ENCODE measurements at places on chromosomes 3 and 15.
A peak's percentile ranks its signal among the peaks of the same experiment; 100 is the strongest.

GRCh38 chr15:52326756-52327155 is 31.2 kb upstream of the MYO5C start:
- H3K4me3 ChIP-seq, result no peak overlapping the region
- H3K27me3 ChIP-seq, result no peaks in the 10 kb centered on the region
- H3K27ac ChIP-seq, result no peak overlapping the region
- peaks cover 8% of the 10 kb centered on the region for H3K4me1 ChIP-seq
- H3K36me3 ChIP-seq, result peaks cover 53% of the 10 kb centered on the region

DNA sequence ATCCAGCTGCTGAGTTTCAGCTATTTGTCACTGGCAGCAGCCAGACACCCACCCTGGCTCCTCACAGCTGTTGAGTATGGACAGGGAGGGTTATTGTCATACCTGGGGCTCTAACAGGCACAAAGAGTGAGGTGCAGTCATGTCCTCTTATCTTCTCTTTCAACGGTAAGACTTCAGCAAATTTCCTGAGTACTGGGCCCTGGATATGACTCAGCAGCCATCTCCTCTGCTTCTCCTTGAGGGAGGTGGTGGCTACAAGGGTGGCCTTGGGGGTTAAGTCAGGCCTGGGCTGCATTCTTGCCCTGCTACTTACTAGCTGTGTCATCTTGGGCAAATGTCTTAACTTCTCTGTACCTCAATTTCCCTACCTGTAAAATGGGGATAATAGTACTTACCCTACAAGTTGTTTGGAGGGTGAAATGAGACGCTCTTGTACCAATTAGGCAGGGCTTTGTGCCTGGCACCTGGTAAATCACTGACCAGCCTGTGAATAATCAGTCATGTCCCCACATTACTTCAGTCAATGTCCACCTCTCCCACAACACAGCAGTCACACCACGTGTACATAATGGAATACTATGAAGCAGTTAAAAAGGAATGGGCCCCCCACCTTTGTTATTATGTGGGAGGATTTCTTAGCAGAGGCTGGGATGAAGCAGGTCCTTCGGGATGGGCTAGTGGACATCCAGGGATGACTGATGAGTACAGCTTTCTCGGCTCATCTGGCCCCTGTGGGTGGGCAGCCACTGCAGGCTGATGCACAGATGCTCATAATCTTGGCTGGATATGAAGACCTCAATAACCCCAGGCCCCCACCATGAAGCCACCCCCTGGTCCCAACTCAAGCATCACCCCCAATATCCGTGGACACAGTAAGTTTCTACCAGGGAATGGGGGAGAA is 528.8 kb downstream of the SHQ1 start:
- no peaks in the 10 kb centered on the region for H3K36me3 ChIP-seq
- H3K27me3 ChIP-seq, result no peaks in the 10 kb centered on the region
- H3K4me3 ChIP-seq, result no peak overlapping the region
- no peaks in the 10 kb centered on the region for H3K4me1 ChIP-seq

DNA sequence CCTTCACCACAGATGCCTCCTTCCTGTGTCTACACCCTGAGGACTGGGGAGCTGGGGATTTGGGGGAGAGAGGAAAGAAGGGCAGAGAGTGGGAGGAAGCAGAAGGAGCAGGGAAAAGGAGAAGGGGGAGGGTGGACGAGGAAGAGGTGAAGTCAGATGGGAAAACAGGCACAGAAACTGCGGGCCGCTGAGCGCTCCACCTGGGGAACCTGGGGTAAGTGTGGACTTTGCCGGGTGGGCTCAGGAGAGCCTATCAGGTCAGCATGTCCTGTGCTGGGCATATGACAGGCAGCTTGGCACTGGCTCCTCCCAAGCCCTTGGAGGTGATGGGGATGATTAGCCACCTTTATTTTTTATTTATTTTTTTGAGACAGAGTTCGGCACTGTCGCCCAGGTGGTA is 62.6 kb downstream of the CORO2B start:
- H3K27me3 ChIP-seq, result peaks cover 40% of the 10 kb centered on the region
- no peak for ATAC-seq
- no peak overlapping the region for H3K27ac ChIP-seq
- H3K4me1 ChIP-seq, result no peaks in the 10 kb centered on the region
- no peak overlapping the region for H3K4me3 ChIP-seq
- no peaks in the 10 kb centered on the region for H3K36me3 ChIP-seq

GRCh38 chr3:107345822-107346405 is 31.3 kb upstream of the CCDC54 start:
- no peaks in the 10 kb centered on the region for H3K36me3 ChIP-seq
- no peaks in the 10 kb centered on the region for H3K27me3 ChIP-seq
- H3K27ac ChIP-seq, result no peak overlapping the region
- peak; percentile 47 for ATAC-seq

- no peaks in the 10 kb centered on the region for H3K27me3 ChIP-seq
- no peaks in the 10 kb centered on the region for H3K36me3 ChIP-seq
- H3K4me3 ChIP-seq, result no peak overlapping the region
- ATAC-seq, result no peak
Observed at GRCh38 chr3:174253940-174254339, 605.2 kb upstream of the NAALADL2 start.

GRCh38 chr3:43997788-43998369 is 243.8 kb upstream of the TOPAZ1 start:
- H3K27ac ChIP-seq, result peak overlapping the region; percentile 65
- H3K4me3 ChIP-seq, result peak overlapping the region; percentile 82
- peaks cover 68% of the 10 kb centered on the region for H3K27me3 ChIP-seq
- no peaks in the 10 kb centered on the region for H3K36me3 ChIP-seq

DNA sequence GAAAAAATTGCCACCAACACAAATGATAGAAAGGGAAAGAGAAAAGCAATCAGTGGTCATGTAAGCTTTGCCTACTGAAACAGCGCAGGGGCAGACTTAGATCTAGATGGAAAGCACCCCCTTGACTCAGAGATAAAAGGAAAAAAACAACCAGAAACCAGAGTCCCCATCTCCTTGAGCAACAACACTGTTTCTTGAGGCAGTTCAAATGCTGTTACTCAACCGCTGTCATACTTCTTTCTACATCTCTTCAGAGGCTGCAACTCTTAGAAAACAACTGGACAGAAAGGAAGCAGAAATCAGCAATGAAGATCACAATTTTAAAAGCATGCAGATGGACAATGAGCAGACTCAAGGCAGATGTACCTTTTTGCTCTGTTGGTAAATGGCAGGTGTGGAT is 36.5 kb downstream of the FSIP1 start:
- no peak overlapping the region for H3K4me3 ChIP-seq
- no peaks in the 10 kb centered on the region for H3K4me1 ChIP-seq
- no peak for ATAC-seq
- no peaks in the 10 kb centered on the region for H3K36me3 ChIP-seq
- no peak overlapping the region for H3K27ac ChIP-seq

GRCh38 chr15:89030311-89030710 is 57.9 kb upstream of the ABHD2 start:
- no peaks in the 10 kb centered on the region for H3K4me1 ChIP-seq
- no peaks in the 10 kb centered on the region for H3K36me3 ChIP-seq
- no peak overlapping the region for H3K4me3 ChIP-seq
- no peak overlapping the region for H3K27ac ChIP-seq
- H3K27me3 ChIP-seq, result peaks cover 30% of the 10 kb centered on the region
- no peak for ATAC-seq

DNA sequence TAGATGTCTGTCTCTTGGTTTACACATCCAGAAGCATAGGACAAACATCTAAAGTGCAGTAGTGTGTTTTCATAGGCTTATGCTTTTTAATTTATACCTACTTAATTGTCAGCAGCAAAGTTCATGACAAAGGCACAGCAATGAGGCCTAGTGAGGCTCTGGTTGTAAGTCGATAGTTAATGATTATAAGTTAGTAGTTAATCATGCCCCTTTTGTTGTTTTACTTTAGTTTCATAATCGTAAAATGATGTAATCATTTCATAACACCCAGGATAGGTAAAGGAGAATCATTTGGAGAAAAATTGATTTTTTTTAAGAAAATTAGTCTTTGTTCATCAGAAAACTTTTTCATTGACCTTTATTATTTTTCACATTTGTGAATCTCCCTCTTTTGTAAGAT is 351.9 kb downstream of the LSAMP start:
- H3K4me3 ChIP-seq, result no peak overlapping the region
- H3K27ac ChIP-seq, result no peak overlapping the region
- H3K4me1 ChIP-seq, result no peaks in the 10 kb centered on the region
- no peaks in the 10 kb centered on the region for H3K27me3 ChIP-seq
- no peak for ATAC-seq
- H3K36me3 ChIP-seq, result no peaks in the 10 kb centered on the region

GRCh38 chr3:32909999-32910398 is 41.4 kb upstream of the CCR4 start:
- H3K4me3 ChIP-seq, result no peak overlapping the region
- H3K36me3 ChIP-seq, result no peaks in the 10 kb centered on the region
- H3K4me1 ChIP-seq, result no peaks in the 10 kb centered on the region
- H3K27ac ChIP-seq, result no peak overlapping the region

GRCh38 chr15:86829245-86829644 is 749.6 kb downstream of the AGBL1 start:
- H3K27me3 ChIP-seq, result no peaks in the 10 kb centered on the region
- H3K36me3 ChIP-seq, result no peaks in the 10 kb centered on the region
- H3K4me3 ChIP-seq, result no peak overlapping the region
- no peaks in the 10 kb centered on the region for H3K4me1 ChIP-seq

- peak overlapping the region; percentile 55 for H3K27ac ChIP-seq
- peaks cover 18% of the 10 kb centered on the region for H3K4me1 ChIP-seq
Observed at GRCh38 chr3:105513886-105514285, 147.2 kb downstream of the ALCAM start.

GRCh38 chr3:143601723-143602484 is 246.4 kb downstream of the SLC9A9 start:
- no peak overlapping the region for H3K27ac ChIP-seq
- no peaks in the 10 kb centered on the region for H3K36me3 ChIP-seq
- no peak overlapping the region for H3K4me3 ChIP-seq
- peaks cover 8% of the 10 kb centered on the region for H3K4me1 ChIP-seq
- H3K27me3 ChIP-seq, result no peaks in the 10 kb centered on the region

DNA sequence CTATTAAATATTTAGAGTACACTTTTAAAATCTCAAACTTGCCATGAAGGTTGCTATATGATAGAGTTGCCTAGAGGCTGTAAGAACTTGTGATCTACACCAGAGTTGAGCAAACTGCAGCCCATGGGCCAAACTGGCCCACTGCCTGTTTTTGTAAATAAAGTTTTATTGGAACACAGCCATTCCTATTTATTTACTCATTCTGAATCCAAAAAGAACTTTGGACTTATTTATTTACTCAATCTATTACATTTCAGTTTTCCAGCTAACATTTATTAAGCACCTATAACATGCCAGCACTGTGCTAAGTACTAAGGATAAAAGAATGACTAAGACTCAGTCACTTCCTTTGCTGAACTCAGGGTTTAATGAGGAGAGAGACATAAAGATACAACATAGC is 403.6 kb downstream of the ERC2 start:
- H3K4me1 ChIP-seq, result no peaks in the 10 kb centered on the region
- no peak for ATAC-seq
- H3K27ac ChIP-seq, result no peak overlapping the region
- H3K4me3 ChIP-seq, result no peak overlapping the region

DNA sequence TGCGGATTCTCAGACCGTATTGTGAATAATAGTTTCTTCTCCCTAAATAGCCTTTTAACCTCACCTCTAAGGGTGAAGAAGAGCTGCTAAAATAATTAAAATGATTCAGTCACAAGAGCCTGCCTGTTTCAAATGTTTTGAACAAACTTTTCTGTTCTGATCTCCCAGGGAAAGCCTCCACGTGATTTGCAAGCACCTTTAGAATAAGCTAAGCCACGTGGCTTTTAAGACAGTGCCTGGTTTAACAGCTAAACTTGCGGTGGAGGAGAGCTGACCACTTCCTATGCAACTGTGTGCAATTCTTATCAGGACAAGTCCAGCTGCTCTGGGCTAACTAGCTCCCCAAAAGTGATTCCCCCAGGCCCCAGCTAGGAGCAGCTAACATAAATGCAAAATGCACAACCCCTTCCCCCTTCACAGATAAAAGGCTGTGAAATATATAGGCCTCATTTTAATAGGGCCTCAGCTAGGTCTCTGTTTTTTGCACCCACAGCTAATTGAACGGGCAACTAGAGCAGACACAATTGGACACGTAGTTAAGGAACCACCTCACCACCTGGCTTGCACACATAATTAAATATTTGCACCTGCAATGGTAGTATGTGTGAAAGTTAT is 401.2 kb upstream of the NR2F2 start:
- no peak overlapping the region for H3K27ac ChIP-seq
- H3K27me3 ChIP-seq, result no peaks in the 10 kb centered on the region
- H3K36me3 ChIP-seq, result no peaks in the 10 kb centered on the region
- ATAC-seq, result no peak

DNA sequence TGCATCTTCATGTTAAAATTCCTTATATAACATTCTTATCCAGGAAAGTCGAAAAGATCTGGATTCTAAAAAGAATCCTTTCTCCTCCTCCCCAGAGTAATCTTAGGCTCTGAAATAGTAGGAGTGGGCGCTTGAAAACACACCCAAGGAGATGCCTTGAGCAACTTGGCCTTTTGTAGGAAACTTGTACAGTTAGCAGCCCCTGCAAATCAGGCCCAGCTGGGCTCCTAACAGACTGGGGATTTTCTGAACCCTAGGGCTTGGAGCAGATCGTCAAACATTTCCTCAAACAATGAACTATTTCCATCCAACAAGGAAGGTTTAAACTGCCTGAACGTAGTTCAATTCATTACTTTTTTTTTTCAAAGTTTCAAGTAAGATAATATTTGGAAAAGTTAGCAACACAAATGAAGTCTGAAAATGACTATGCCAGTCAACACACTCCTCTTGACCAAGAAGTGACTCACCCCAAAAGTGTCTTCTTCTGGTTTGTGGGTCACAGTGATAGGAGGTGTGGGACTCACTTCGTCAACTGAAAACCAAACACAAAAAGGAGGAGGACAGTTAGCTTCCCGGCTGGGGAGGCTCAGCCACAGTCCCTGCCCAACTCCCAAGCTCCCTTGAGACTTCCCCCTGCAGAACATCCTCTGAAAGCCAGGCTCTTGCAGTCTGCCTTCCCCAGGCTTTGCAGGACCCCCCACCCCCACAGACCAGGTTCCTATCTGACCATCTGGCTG is 129.7 kb downstream of the NTRK3 start:
- H3K27ac ChIP-seq, result no peak overlapping the region
- H3K4me3 ChIP-seq, result no peak overlapping the region

GRCh38 chr3:44802011-44802410 is 40.4 kb downstream of the KIF15 start:
- H3K36me3 ChIP-seq, result peaks cover 6% of the 10 kb centered on the region
- no peak for ATAC-seq
- H3K27me3 ChIP-seq, result no peaks in the 10 kb centered on the region
- H3K4me1 ChIP-seq, result no peaks in the 10 kb centered on the region

DNA sequence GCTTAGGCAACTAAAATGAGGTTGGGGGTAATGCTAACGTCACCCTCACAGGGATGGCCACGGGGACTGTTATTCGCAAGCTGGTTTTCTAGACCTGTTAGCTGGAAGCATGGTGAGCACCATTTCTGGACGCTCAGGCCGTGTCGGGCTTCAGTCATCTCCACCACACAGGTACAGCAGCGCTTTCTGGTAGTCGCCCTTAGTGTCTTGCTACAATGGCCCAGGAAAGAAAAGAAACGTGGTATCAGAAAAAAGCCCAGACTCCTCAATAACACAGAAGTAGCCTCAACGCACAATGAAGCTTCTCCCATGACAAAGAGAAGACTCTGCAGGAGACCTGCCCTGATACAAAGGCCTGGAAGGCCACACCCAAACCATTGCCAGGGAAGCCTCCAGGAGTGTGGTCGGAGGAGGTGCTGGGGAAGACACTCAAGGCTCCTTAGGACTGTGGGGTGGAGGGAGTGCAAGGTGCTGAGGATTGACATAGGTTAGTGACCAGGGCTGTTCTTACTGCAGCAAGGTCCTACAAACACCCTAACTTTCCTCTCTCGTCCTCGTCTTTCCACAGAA is 50.2 kb downstream of the ANXA2 start:
- H3K27ac ChIP-seq, result no peak overlapping the region
- H3K4me1 ChIP-seq, result no peaks in the 10 kb centered on the region
- H3K36me3 ChIP-seq, result peaks cover 80% of the 10 kb centered on the region
- no peak for ATAC-seq
- H3K4me3 ChIP-seq, result no peak overlapping the region
- H3K27me3 ChIP-seq, result no peaks in the 10 kb centered on the region

Measured in stimulated activated memory B cell treated with anti-CD40 and anti-IgM and Interleukin-4, amounts not matched to agents 10 μg/mL and 1 μg/mL and 100 μg/mL, for 72 hours (primary cell).